ENCODE measurements at places on chromosomes 4 and X. TPM values are rescaled to one million over a fixed set of nuclear protein-coding genes. Genes with fewer than 3 reads are reported as not detected.

The DTHD1 gene
- total RNA-seq: not detected

The STATH gene
- total RNA-seq: not detected

The ARHGAP36 gene
- total RNA-seq: not detected

The TNMD gene
- total RNA-seq: not detected

The VCX3B gene
- total RNA-seq: not detected

The TCEAL5 gene
- total RNA-seq: not detected

The EDA gene
- total RNA-seq: not detected

The SUPT20HL2 gene
- total RNA-seq: not detected

All from GM23248 (cell line).